ENCODE measurements at places on chromosomes 5 and 9.

GRCh38 chr5:108064302-108064701 lies 317.6 kb downstream of the FBXL17 start:
- no peak for DNase-seq

GRCh38 chr5:179127136-179128040 lies 67.2 kb downstream of the ZNF354C start:
- DNase-seq = no peak

GRCh38 chr5:142611154-142611553 lies 74.7 kb downstream of the FGF1 start:
- no peak for DNase-seq

- no peak for DNase-seq
These were observed 101.2 kb downstream of the PCSK1 start for GRCh38 chr5:96331681-96332361.

DNA sequence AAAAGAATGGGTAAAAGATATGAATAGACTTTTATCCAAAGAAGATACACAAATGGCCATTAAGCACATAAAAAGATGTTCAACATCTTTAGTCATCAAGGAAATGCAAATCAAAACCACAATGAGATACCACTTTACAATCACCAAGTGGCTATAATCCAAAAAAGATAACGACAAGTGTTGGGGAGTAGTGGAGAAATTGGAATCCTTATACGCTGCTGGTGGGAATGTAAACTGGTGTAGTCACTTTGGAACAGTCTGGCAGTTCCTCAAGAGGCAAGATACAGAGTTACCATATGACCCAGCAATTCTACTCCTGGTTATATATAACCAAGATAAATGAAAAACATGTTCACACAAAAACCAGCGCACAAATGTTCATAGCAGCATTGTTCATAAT lies 234.9 kb downstream of the SPATA31D1 start:
- DNase-seq = no peak

- DNase-seq = no peak
These were observed 30.7 kb downstream of the DBH start for GRCh38 chr9:133666845-133667244.

DNA sequence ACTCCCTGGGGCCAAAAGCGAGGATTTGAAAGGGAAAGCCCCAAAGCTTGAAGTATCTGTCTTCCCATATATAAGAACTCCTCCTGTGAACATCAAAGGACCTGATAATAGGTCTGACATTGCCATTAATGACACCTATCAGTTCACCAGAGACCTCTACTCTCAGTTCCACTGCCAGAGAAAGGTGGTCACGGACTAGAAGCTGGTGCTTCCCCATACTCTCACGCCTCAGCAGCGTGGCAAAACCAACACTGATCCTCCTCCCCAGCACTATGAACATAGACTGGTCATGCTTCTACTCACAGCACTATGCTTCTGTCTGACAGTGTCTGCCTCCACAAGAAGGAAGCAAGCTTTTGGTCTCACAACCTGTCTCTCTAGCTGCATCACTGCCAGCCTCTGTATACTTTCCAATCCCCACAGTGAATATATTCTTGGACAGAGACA lies 37.9 kb downstream of the NRG2 start:
- no peak for DNase-seq
